ENCODE measurements at places on chromosomes 11 and 22.

DNA sequence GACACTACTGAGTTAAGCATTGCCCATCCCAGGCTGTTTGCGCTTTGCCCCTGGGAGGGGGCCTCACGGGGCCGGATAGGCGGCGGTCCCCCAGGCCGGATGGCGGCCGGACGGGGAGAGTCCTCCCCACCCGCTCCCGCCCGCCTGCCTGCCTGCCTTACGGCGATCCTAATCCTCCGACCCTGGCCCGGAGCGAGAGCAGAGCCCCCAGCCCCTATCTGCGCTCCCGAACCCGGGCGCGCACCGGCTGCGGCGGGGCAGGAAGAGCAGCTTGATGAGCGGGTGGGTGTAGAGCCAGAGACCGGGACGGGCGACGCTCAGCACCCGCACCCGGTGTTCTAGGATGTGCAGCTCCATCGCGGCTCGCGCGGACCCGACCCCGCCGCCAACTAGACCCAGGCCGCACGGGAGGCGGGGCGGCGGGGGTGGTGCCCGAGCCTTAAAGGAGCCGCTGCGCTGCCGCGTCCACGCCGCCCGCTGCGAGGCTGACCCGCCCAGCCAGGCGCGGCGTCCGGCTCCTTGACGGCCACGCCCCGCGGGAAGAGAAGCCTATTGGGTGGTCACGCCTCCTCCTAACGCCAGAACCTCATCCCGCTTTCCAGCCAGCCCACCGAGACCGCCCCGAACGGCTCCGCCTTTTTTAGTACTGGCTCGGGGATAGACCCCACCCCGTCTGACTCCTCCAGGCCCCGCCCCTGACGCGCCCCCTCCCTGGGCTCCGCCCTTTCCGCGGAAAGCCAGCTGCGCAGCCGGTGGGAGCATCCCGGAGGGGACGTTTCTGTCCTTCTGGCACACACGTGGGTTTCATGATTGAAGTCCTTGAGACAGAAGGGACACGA, at the start of gene CASTOR1:
Gene CASTOR1 (minus strand): TSS at position 365 of the 839 bp plus-strand sequence. CDS start 8 bp downstream, at position 357.
- DNase-seq, result peak; percentile 83

DNA sequence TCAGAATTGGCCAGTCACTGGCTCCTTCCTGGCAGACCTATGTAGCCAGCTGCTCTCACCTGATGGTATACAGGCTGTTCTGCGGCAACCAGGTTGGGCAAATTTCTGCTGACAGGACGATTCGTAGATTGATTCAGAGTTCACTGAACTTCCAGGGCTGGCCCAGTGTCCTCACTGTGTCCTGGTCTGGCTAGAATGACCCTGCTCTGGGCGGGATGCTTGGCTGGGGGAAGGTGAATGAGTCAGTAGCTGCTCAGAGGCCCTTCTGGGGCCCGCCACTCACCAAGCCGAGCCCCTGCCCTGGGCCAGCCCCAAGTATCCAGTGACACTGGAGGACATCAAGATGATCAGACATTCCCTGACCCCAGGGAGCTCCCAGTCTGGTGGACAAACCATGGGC, 62.9 kb upstream of the WNT11 start:
- DNase-seq, result no peak

- DNase-seq, result no peak
These were observed 15.9 kb downstream of the FBLN1 start for GRCh38 chr22:45518580-45518991.

- no peak for DNase-seq
These were observed 7.3 kb upstream of the FUT4 start for GRCh38 chr11:94536386-94536785.

GRCh38 chr22:44604455-44604854, 97.5 kb upstream of the PRR5 start:
- DNase-seq, result no peak

- no peak for DNase-seq
These were observed 5.7 kb upstream of the ANO1 start for GRCh38 chr11:70072461-70072860.

GRCh38 chr22:38074181-38075104, 9.5 kb downstream of the SLC16A8 start:
- DNase-seq, result no peak

- DNase-seq, result no peak
These were observed 17.3 kb downstream of the ABCC8 start for GRCh38 chr11:17459236-17459896.

DNA sequence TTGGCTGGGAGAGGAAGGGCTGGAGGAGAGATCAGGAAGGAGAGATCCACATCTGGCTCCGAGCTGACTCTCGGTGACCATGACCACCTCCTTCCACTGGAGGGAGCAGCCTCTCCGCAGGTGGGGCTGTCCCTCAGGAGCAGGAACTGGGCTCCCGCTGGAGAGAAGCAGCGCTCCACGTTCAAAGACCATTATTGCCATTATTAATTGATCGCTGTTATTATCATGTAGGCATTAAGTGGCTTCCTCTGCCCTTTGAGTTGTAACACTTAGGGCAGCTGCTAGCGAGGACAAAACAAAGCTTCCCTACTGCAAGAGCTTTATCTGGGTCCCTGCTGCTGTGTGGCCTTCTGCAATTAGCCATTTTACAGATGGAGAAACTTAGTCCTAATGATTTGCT, 251.9 kb downstream of the ST3GAL4 start:
- DNase-seq, result no peak

DNA sequence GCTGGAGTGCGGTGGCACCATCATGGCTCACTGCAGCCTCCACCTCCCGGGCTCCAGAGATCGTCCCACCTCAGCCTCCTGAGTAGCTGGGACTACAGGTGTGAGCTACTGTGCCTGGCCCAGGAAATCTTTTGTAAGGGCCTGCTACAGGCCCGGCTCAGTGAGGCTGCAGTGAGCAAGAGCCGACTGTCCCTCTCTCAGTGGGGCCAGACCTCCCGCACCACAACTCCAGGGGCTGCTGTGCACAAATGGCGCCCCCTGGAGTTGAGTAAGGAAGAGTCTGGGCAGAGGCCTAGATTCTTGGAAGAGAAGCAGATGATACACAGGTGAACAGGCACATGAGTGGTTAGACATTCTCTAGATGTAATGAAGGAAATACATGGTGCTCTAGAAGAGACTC, 7.0 kb downstream of the SERHL2 start:
- no peak for DNase-seq

DNA sequence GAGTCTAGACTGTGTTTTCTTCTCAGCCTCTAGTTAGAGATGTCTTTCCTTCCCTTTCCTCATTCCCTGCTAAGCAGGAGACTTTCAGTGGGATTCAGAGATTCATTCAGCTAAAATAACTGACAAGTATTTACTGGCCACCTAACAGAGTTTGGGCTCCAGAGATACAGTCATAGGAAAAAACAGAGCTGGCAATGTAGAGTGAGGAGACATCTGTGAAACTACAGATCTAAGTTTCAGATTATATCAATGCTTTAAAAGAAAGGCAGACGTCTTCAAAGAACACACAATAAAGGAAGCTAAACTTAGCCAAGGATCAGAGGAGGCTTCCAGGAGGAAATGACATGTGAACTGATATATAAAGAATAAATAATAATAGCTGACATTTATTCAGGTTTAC, 355.6 kb upstream of the DDI1 start:
- no peak for DNase-seq

- no peak for DNase-seq
These were observed 246.5 kb downstream of the BLID start for GRCh38 chr11:121869478-121869877.

DNA sequence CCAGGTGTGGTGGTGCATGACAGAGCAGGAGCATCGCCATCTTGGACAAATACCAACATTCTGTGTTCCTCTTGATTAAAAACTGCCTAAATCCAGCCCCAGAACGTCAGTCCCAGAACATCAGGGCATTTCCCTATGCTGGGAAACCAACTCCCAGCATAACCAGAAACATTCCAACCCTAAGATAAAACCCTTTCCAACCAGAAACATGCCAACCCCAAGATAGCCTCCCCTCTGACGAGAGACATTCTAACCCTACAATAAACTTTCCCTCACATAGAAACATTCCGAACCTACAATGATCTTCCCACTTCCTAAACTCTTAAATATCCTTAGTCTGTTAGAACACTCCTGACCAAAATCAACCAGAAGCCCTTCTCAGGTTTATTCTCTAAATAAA, 11.6 kb downstream of the PLAAT4 start:
- DNase-seq, result no peak

DNA sequence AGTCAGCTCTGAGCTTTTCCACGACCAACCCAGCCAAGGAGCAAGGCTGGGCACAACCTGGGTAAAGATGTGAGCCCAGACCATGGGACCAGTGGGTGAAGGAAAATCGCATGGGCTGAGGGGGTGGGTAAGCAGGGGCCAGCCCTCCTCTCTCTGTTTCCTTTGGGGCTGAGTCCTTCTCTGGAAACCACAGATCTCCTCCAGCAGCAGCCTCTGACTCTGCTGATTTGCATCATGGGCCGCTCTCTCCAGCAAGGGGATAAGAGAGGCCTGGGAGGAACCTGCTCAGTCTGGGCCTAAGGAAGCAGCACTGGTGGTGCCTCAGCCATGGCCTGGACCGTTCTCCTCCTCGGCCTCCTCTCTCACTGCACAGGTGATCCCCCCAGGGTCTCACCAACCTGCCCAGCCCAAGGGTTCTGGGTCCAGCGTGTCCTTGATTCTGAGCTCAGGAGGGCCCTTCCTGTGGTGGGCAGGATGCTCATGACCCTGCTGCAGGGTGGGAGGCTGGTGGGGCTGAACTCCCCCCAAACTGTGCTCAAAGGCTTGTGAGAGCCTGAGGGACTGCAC, 67.8 kb downstream of the GGTLC2 start:
- DNase-seq, result no peak

- DNase-seq, result no peak
These were observed 133.5 kb downstream of the RBFOX2 start for GRCh38 chr22:35894937-35895708.

DNA sequence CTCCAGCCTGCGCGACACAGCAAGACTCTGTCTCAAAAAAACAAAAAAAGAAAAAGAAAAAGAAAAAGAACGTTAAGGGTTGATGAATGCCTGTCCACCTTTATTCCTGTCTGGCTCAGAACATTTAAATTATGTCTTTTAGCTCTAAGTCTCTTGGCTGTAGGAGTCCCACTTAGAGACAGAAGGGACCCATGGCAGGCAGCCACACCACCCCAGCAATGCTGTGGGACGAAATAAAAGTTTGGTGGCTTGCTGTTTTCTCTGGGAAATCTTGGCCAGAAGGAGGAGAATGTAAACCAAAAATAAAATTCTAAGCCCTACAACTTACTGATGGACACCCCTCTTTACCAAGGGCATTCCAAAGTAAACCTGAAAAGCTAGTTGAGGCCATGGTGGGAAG, 38.9 kb upstream of the GNAZ start:
- no peak for DNase-seq

DNA sequence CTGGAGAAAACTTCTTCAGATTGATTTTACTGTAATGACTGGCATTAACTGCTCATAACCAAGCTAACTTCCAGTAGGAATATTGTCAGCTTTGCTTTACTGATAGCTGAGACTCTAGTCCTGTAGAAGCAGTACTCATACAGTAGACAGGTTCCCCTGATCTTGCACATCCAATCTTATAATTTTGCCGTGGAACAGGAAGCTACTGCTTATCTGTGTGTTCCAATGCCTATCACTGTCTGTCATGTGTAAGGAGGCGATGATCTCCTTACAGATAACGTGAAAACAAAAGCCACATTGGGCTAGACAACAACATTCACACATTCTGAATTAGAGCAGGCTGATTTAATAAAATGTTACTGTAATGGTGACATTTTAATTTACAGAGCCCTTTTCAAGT, 13.2 kb downstream of the HSD17B12 start:
- DNase-seq, result no peak

DNA sequence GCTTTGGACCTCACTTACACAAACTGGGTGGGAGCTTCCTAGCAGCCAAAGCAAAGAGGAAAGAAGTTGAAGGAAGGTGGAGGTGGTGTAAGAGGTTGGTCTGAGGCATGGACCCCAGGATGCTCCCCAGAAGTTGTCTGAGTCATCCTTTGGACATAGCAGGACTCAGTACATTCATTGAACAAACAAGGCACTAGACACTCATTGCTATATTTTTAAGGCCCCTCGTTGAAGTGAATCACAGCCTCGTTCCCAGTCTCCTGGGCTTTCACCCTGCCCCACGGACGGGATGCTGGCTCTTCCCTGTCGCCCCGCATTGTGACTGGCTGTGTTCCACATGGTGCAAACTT, 95.9 kb upstream of the FGF3 start:
- DNase-seq, result no peak

GRCh38 chr11:30317030-30317429, 5.9 kb upstream of the ARL14EP start:
- no peak for DNase-seq

DNA sequence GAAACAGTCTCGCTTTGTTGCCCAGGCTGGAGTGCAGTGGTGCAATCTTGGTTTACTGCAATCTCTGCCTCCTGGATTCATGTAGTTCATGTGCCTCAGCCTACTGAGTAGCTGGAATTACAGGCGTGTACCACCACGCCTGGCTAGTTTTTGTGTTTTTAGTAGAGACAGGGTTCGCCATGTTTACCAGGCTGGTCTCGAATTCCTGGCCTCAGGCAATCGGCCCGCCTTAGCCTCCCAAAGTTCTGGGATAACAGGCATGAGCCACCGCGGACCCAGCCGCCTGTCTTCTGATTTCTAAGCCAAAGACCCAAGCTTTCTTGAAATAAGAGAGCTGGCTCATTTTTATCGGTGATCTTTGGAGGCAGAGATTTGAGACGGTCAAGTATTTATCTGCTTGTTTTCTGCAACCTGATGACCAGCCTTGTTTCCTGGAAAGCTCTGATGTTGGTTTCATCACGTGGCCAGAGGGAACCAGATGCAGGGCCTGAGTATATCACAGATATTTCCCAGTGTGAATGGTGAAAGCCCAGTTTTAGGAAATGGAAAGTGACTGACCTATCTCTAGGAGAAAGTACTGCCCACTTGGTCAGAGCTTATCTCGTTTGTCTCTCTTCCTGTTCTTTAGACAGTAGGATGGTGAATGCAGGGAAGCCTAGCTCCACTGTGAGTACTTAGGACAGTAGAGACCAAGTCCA, 5.7 kb upstream of the SIDT2 start:
- DNase-seq, result no peak

GRCh38 chr22:19895160-19895849, 40.6 kb upstream of the GNB1L start:
- DNase-seq, result no peak

GRCh38 chr11:44403587-44404273, 93.8 kb upstream of the ALX4 start:
- no peak for DNase-seq

Measured in stimulated activated CD4-positive, alpha-beta T cell treated with anti-CD3 and anti-CD28 coated beads, Interleukin-1b, Interleukin-23, amount 100 ng/mL, for 1 hour (primary cell).